ENCODE measurements at places on chromosomes 12 and 14.

GRCh38 chr14:53411125-53411524, 258.0 kb upstream of the DDHD1 start:
- no peak for DNase-seq

- peak; percentile 38 for DNase-seq
Measured at GRCh38 chr12:92927055-92927435, 2.0 kb downstream of the EEA1 start.

DNA sequence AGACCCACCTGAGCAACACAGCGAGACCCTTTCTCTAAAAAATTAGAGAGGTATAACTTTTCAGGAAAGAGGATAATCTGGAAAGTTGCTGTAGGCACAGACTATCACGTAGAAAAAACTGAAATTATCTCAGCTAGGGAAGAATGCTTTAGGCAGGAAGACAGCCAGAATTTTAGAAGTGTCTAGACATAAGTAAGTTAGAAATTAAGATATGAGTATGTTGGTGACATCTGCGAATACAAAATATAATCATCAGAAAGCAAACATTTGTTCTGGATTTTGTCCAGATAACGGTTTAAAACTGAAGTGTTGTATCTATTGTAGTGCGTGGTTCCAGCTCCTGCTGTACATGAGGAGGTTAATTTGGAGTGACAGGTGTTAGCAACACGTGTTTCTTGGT, 123.2 kb downstream of the FBXL14 start:
- no peak for DNase-seq

GRCh38 chr12:10968765-10969456, 17.8 kb downstream of the TAS2R50 start:
- no peak for DNase-seq

DNA sequence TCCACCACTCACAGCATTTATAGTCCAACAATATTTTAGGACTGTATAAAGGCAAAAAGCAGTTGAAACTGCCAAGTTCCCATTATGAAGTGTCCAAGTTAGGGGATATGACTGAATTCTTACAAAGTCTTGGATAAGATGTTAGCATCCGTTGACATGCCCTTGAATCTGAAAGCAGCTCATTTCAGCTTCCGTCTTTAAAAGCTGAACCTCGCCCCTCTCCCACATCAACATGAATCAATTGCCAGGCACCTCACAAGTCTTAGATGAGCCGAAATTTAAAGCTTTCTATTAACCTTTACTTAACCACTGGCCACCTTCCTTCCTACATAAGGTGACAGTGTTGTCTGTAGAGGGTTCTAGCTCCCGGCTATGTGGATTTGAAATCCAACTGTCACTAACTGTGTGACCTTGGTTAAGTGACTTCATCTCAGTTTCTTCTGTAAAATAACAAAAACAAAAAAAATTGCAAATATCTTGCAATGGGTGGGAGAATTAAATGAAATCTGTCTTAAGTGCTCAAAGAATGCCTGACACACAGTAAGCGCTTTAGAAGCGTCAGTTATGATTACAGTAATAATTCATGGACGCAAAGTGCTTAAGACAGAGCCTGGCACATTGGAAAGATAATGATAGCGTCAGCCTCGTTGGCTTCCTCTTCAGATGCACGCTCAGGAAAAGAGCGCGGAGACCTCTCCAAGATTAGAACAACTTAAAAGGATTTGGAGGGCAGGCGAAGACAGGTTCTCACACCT, 1.2 kb downstream of the PPP1CC start:
- peak; percentile 43 for DNase-seq

DNA sequence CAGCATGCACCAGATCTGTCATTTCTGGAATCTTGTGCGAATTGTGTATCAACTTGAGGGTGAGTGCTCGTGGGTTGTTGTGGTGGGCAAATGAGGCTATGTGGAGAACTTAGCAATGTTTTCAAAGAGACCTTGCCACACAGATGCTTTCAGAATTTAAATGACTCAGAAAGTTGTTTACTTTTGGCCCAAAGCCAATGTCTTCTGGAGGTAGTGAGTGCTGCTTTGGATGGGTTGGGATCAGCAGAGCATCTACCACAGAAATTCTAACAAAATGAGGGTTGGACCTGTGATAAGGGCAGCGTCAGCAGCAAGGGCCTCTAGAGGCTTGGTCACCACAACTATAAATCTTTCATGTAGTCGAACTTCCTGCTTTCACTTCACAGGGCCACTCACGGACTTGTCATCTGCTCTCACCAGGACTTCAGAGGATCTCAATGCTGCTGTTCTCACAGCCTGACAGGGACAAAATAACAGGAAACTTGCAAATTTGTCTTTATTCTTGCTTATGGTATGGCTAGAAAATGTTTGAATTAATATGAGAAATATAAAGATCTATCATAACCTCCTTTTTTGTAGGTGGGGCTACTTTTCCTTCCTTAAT, 111.4 kb downstream of the DACT1 start:
- peak; percentile 8 for DNase-seq

DNA sequence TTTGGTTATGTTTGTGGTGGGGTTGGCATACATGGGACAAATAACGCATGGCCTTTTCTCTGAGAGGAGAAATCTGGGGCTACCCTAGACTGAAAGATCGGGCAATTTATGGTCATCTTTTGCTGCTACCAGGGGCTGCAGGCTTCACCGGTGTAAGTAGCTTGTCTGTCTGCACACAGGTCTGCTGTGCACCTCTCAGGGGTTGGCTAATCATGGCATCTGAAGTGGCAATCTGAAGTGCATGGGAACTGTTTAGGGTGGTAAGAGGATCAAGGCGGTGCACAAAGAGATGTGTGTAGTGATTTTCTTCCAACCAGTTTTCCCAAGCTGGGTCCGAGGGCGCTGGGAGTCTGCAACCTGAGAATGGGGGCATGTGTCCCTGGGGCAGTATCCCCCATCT, 141.3 kb downstream of the EMP1 start:
- no peak for DNase-seq

DNA sequence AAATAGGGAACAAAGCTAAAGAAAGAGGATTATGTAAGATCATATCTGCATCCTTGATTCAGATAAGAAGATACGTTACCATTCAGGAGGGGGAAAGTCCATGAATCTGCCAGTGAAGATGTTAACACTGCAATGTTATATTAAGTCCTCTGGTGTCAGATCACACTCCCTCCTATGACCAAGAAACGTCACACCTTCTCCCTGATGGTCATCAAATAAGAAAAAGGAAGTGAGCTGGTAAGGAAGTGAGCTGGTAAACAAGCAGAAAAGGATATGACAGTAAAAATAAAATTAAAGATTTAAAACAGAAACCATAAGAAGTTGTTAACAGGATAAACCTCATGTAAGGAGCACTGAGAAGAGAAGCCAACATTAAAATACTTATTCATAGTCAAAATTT, 340.2 kb downstream of the SEC23A start:
- no peak for DNase-seq

- peak; percentile 12 for DNase-seq
Measured at GRCh38 chr14:97618917-97619690, 821.9 kb downstream of the VRK1 start.

DNA sequence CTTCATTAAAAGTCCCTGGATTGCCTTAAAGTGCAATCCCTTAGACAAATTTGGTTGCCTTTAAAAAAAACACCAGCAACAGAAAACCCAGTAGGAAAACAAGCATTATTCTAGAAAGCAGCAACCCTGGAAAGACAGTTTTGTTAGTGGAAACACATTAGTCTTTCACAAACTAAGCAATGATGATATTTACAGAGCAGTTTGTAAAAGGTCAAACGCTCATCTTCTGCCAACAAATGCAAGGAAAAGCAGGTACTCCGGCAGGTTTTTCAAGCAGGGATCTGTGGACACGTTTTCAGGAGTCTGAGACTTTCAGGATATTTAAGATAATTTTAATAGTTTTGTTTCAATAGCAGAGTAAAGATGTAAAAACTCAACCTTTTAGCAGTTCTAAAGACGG, 202.2 kb downstream of the EXOC5 start:
- DNase-seq: no peak
